ENCODE measurements at places on chromosomes 13 and 19.

- no peak for ATAC-seq
These were observed 407.5 kb downstream of the SPRY2 start for GRCh38 chr13:79933389-79933788.

DNA sequence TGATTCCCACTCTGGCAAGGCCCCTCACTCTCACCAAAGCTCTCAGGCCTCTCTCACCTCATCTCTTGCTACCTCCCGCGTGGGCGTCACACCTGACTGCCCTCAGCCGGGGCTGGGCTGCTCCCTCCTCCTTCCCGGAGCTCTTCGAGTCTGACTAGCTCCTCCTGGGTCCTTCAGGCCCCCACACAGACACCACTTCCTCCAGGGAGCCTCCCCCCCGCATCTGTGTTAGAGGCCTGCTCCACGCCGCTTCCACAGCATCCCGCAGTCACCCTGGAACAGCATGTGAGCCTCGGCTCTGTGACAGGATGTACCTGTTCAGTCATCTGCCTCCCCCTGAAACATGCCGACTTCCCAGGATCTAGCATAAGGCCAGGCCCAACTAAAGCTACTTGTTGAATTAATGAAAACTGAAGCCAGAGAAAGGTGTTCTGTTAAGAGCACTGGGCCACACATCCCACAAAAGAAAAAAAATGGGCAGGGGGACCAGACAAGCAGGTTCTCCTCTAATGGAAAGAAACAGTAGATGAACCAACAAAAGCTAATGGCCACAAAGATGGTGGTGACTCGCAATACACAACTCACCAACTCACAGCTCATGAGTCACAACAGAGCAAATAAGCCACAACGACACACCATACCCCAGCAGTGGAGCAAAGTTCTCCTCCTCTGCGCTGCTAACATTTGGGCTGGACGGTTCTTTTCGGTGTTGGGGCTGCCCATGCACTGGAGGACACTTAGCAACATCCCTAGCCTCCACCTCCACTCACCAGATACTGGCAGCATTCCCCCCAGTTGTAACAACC lies 3.0 kb downstream of the PPP6R1 start:
- ATAC-seq, result peak; percentile 33

GRCh38 chr19:38298821-38299680 lies 5.0 kb upstream of the C19orf33 start:
- no peak for ATAC-seq

DNA sequence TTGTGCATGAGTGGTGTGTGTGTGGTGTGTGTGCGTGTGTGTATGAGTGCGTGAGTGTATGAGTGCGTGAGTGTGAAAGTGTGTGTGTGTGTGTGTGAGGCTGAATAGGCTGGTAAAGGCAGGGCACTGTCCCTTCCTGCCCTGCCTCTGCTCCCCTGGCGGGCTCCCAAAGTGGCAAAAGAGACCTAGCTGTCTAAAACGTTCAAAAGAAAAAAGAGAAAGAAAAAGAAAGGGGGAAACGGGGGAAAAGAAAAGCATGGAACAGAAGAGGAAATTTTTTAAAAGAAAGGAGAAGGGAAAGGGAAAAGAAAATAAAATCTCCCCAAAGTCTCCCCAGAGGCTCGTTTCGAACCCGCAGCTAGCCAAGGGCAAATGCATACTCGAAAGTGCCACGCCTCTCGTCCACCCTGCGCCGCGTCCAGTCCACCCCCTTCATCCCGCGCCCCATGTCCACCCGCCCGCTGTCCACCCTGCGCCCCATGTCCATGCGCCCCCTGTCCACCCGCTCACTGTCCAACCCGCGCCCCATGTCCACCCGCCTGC lies 37.0 kb upstream of the FLT1 start:
- no peak for ATAC-seq

- no peak for ATAC-seq
These were observed 21.6 kb upstream of the POU2F2 start for GRCh38 chr19:42153672-42154433.

- ATAC-seq, result peak; percentile 42
These were observed 957 bp upstream of the CCDC194 start for GRCh38 chr19:17394891-17395415.

- no peak for ATAC-seq
These were observed 48.4 kb upstream of the UFM1 start for GRCh38 chr13:38301236-38301635.

DNA sequence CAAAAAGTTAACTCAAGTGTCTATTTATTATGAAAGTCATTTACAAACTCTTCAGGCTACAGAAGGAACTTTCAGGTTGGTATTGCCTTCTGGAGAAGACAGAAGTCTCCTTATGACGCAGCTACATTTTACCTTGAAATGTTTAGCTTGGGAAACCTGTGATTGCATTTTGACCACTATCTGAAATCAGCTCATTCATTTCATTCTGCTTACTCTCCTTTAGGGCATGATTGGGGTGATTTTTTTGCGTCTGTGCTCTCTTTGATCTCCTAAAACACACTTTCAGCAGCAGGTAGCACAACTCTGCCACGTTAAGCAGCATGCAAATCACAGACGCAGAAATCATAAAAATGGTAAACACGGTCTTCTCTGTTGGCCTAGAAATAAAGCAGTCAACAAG lies 9.6 kb downstream of the GJB6 start:
- no peak for ATAC-seq

GRCh38 chr13:68030152-68030809 lies 800.1 kb upstream of the PCDH9 start:
- no peak for ATAC-seq

DNA sequence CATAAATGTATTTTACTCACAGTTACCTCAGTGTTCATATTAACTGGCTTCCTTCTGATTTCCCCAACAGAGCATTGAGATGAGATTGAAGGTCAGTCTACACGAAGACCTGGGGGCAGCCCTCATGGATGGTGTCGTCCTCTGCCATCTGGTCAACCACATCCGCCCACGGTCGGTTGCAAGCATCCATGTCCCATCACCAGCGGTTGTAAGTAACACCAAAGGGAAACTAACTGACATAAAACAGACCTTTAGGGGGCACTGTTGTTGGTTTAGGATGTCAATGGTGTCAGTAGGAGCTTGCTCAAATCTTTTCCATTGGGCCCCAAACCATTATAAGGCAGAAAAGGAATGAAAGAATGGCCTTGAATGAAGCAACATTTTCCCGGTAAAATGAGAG lies 68.2 kb downstream of the ESD start:
- no peak for ATAC-seq

DNA sequence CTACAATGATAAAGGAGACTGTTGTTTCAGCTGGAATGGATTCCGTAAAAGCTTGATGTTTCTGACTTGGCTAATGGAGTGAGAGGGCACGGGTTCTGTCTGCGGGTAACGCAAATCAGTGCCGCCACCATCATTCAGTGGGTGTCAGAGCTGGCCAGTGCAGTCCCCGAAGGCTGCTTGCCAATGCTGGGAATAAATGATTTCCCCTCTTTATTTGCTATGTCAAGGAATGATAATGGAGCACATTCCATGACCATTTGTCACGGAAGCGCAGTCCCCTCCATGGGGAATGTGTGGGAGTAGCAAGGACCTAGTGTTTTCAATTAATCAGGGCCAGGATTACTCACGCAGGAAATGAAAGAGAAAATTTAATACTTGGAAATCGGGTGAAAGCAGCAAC lies 899.3 kb downstream of the UQCRFS1 start:
- ATAC-seq, result no peak

GRCh38 chr13:56697011-56697410 lies 443.7 kb upstream of the PRR20A start:
- no peak for ATAC-seq

DNA sequence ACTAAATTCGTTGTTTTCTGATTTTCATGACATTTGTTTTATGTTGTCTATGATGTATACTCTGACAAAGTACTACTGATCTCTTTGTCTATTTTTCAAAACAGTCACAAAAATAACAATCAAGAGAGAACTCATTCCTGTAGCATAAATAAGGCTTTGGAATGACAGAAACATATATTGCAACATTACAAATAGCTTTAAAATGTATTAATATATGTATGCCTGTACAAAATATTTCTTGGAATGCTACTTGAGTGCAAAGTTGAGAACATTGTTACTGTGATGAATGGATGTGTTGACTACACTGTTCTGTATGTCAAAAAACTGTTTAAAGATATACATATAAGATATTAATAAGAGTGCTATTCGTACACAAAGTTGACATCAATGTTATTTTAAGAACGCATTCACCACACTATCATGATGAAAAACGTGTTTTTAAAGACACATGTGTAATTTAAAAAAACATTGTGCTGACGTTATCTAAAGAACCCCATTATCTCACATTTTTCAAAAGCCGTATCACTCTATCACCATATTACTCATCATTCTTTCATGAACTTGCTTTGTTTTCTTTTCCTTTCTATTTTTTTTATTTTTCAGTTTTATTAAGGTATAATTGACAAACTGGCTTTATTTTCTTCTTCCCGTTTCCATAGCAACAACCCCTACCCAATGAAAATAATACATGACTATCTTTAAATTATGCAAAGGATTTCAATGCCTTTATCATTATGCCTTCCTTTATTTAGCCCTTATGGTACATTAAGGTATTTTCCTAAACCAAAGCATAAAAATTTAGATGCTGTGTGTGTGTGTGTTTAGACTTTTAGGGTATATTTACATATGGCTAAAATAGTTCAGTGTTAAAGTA lies 918.8 kb downstream of the SLITRK1 start:
- no peak for ATAC-seq

DNA sequence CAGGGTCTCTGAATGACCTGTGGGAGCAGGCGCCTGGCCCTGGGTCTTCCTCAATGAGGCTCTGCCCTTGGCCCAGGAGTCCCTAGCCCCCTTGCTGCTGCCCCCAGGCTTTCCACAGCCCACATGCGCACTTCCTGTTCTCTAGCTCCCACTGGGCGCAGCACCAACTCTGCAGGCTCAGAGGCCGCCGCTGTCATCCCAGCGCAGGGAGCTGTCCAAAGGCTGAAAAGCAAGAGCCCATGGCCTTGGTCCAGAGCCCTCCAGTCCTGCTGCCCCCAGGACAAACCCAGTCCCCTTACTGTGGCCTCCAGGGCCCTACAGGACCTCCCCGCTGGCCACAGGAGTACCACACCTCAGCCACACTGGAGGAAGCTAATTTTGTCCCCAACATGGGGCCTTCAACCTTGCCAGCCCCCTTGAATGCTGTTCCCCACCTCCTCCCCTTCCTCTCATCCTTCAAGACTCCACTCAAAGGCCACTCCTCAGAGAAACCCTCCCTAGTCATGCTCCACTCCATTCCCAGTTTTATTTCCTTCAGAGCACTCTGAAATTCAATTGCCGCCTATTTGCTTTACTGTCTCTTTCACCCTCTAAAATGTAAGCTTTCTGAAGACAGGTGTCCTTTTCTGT lies 8.0 kb upstream of the POU2F2 start:
- ATAC-seq, result no peak

Data from activated CD4-positive, CD25-positive, alpha-beta regulatory T cell treated with anti-CD3 and anti-CD28 coated beads, Interleukin-2, amount 50 U/mL, for 24 hours (primary cell).